Panc1 (cell line): ENCODE measurements at places on chromosomes 11 and 22.
A peak's percentile ranks its signal among the peaks of the same experiment; 100 is the strongest.

DNA sequence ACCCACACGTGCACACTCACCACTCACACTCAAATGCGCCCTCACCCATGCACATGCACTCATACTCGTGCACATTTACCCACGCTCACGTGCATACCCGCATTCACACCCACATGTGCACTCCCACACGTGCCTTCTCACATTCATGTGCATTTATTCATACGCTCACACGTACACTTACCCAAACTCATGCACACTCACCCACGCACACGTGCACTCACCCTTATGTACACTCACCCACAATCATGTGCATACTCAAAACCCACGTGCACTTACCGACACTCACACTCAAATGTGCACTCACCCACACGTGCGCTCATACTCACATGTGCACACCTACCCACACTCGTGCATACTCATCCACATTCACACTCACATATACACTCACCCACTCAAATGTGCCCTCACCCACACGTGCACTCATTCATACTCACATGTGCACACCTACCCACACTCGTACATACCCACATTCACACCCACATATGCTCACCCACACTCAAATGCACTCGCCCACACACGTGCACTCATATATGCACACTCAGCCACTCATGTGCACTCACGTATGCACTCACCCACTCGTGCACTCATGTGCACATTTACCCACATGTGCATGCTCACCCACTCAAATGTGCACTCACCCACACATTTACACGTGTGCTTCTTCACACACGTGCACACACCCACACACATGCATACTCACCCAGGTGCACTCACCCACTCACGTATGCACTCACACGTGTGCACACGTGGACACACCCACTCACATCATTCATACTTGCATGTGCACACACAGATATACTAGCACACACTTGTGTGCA is 84.4 kb downstream of the TRMU start:
- H3K27ac ChIP-seq, result no peak overlapping the region
- no peaks in the 10 kb centered on the region for H3K4me1 ChIP-seq
- H3K4me3 ChIP-seq, result no peak overlapping the region

DNA sequence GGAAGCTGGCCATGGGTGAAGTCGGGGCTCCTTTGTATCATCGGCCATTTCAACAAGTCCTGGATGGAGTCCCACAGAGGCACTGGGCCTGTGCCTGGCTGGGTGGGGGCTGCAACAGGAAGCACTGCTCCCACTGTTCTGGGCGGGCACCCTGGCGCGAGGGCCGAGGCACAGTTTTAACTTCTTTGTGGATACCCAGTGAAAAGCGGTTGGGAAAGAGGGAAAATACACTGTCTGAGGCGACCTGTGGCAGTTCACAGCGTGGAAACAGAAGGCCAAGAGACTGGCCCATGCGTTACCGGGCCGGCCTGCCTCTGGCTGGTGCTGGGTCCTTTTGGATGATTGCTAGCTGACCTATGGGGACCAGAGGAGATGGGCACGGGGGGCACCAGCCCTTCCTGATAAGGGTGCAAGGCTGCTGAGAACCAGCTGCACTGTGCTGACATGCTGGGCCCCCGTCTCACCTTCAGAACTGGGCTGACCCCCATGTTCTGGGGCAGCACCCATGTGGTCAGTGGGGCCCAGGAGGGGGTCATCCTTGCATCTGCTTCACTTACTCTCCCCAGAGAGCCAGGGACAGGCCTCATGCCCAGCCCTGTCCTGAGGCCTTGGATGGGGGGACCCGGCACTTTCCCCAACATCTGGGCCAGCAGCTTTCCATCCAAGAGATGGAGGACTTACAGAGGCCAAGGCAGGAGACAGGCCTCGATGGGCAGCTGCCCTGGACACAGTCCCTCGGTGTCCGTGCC is 4.2 kb downstream of the OVOL1 start:
- DNase-seq, result no peak
- H3K36me3 ChIP-seq, result no peaks in the 10 kb centered on the region
- peaks cover 11% of the 10 kb centered on the region; the same call in 1 of the 2 replicates for H3K4me1 ChIP-seq
- H3K27ac ChIP-seq, result no peak overlapping the region

GRCh38 chr11:9936754-9937153 is 272.9 kb downstream of the SWAP70 start:
- no peak overlapping the region for H3K4me3 ChIP-seq
- no peak for DNase-seq
- H3K27me3 ChIP-seq, result no peaks in the 10 kb centered on the region
- no peaks in the 10 kb centered on the region for H3K36me3 ChIP-seq
- no peak overlapping the region for H3K27ac ChIP-seq

- peaks cover 16% of the 10 kb centered on the region for H3K4me1 ChIP-seq
- no peaks in the 10 kb centered on the region for H3K27me3 ChIP-seq
- H3K36me3 ChIP-seq, result no peaks in the 10 kb centered on the region
- no peak overlapping the region for H3K4me3 ChIP-seq
Measured at GRCh38 chr11:65043881-65044501, 3.0 kb downstream of the SAC3D1 start.

GRCh38 chr11:103661185-103661584 is 375.3 kb upstream of the DDI1 start:
- DNase-seq, result no peak
- no peak overlapping the region for H3K4me3 ChIP-seq
- H3K4me1 ChIP-seq, result no peaks in the 10 kb centered on the region
- no peaks in the 10 kb centered on the region for H3K27me3 ChIP-seq
- no peaks in the 10 kb centered on the region for H3K36me3 ChIP-seq
- no peak overlapping the region for H3K27ac ChIP-seq

GRCh38 chr11:67119585-67120391 is 725 bp downstream of the KDM2A start:
- H3K27me3 ChIP-seq, result no peaks in the 10 kb centered on the region
- H3K36me3 ChIP-seq, result peaks cover 5% of the 10 kb centered on the region; the same call in 1 of the 2 replicates
- peak overlapping the region; percentile 64 for H3K4me3 ChIP-seq
- peak; percentile 12 for DNase-seq

- H3K27ac ChIP-seq, result no peak overlapping the region
- DNase-seq, result no peak
- H3K27me3 ChIP-seq, result no peaks in the 10 kb centered on the region
Measured at GRCh38 chr11:81388326-81388725, 1345.3 kb downstream of the FAM181B start.

- no peak for DNase-seq
- no peaks in the 10 kb centered on the region for H3K4me1 ChIP-seq
- H3K27me3 ChIP-seq, result peaks cover 10% of the 10 kb centered on the region
- H3K27ac ChIP-seq, result no peak overlapping the region
- no peak overlapping the region for H3K4me3 ChIP-seq
Measured at GRCh38 chr11:114196997-114197703, 99.0 kb upstream of the NNMT start.

GRCh38 chr11:93464927-93465540 is 78.2 kb downstream of the SMCO4 start:
- no peak for DNase-seq
- no peaks in the 10 kb centered on the region for H3K4me1 ChIP-seq
- peaks cover 2% of the 10 kb centered on the region; the same call in 1 of the 2 replicates for H3K27me3 ChIP-seq
- no peak overlapping the region for H3K27ac ChIP-seq

- no peak for DNase-seq
- H3K27ac ChIP-seq, result no peak overlapping the region
- H3K27me3 ChIP-seq, result 0 out of 2 replicates have a peak, but pooled peaks cover 3% of the 10 kb centered on the region
Measured at GRCh38 chr11:113091481-113091780, 130.2 kb downstream of the NCAM1 start.

DNA sequence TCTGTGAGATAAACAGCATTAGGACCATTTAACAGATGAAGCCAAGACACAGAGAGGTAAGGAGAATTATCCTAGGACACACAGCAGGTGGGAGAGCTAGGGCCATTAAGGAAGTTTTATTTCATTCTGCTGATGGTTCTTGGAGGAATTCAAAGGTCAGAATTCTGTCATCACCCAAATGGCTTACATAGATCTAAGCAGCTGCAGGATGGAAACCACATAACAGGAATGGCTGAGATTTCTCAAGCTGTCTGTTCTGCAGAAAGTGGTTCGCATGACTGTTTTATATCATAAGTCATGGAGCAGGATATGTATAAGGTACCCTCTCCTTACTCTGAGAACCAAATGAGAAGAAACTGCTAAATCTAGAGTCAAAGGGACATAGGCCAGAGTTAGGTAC is 163.2 kb upstream of the NARS2 start:
- H3K4me3 ChIP-seq, result no peak overlapping the region
- no peaks in the 10 kb centered on the region for H3K36me3 ChIP-seq
- H3K27ac ChIP-seq, result no peak overlapping the region
- peaks cover 2% of the 10 kb centered on the region; the same call in 1 of the 2 replicates for H3K27me3 ChIP-seq
- H3K4me1 ChIP-seq, result no peaks in the 10 kb centered on the region

GRCh38 chr11:225734-226453 is 10.2 kb downstream of the SIRT3 start:
- no peak for DNase-seq
- H3K36me3 ChIP-seq, result no peaks in the 10 kb centered on the region
- H3K27ac ChIP-seq, result no peak overlapping the region
- no peak overlapping the region for H3K4me3 ChIP-seq
- no peaks in the 10 kb centered on the region for H3K27me3 ChIP-seq

- H3K4me3 ChIP-seq, result peak overlapping the region; percentile 5; the same call in 1 of the 2 replicates
- H3K36me3 ChIP-seq, result no peaks in the 10 kb centered on the region; the same call in 1 of the 2 replicates
- H3K4me1 ChIP-seq, result peaks cover 60% of the 10 kb centered on the region
- H3K27me3 ChIP-seq, result no peaks in the 10 kb centered on the region
- no peak for DNase-seq
Measured at GRCh38 chr11:65388731-65389130, 2.3 kb downstream of the FRMD8 start.

DNA sequence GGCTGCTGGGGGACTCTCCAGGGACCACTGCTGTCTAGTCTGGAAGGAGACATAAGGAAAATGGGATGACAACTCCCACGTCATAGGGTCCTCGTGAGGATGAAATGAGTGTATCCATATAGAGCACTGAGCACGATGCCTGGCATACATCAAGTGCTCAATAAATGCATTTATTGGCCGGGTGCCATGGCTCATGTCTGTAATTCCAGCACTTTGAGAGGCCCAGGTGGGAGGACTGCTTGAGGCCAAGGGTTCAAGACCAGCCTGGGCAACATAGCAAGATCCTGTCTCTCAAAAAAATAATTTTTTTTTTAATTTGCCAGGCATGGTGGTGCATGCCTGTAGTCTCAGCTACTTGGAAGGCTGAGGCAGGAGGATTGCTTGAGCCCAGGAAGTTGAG is 12.2 kb upstream of the TPST2 start:
- no peak for DNase-seq
- H3K4me3 ChIP-seq, result no peak overlapping the region
- no peaks in the 10 kb centered on the region for H3K36me3 ChIP-seq

GRCh38 chr11:65662247-65662798 is 393 bp downstream of the RELA start:
- H3K4me1 ChIP-seq, result peaks cover 11% of the 10 kb centered on the region
- no peak for DNase-seq
- peaks cover 18% of the 10 kb centered on the region for H3K36me3 ChIP-seq
- H3K4me3 ChIP-seq, result peak overlapping the region; percentile 100

DNA sequence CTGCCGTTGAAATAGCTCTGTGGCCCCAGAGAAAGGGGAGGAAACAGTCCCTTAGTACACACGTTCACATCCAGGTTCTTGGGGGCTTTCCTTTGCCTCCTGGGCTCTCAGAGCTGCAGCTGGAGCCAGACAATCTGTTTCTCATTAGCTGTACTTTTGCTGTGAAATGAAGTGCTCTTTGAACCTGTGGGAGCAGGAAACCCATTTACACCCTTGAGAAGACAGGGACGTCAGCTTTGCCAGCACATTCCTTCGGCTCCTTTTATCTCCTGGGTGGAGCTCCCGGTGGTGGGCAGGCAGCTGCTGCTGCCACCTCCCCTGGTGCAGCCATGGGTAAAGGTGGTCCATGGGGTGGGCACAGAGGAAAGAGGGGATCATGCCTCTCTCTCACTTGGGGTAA is 80.6 kb upstream of the TIMP3 start:
- H3K27me3 ChIP-seq, result no peaks in the 10 kb centered on the region
- H3K27ac ChIP-seq, result no peak overlapping the region
- DNase-seq, result no peak
- no peak overlapping the region for H3K4me3 ChIP-seq
- H3K36me3 ChIP-seq, result no peaks in the 10 kb centered on the region

- no peaks in the 10 kb centered on the region for H3K4me1 ChIP-seq
- H3K27ac ChIP-seq, result no peak overlapping the region
- no peak overlapping the region for H3K4me3 ChIP-seq
- H3K27me3 ChIP-seq, result peaks cover 5% of the 10 kb centered on the region; the same call in 1 of the 2 replicates
- no peaks in the 10 kb centered on the region for H3K36me3 ChIP-seq
- DNase-seq, result no peak
Measured at GRCh38 chr11:125553357-125553756, 15.9 kb upstream of the EI24 start.

GRCh38 chr22:49241174-49241851 is 586.4 kb downstream of the BRD1 start:
- no peaks in the 10 kb centered on the region for H3K4me1 ChIP-seq
- no peak for DNase-seq
- no peaks in the 10 kb centered on the region; the same call in 1 of the 2 replicates for H3K27me3 ChIP-seq
- H3K27ac ChIP-seq, result no peak overlapping the region
- no peaks in the 10 kb centered on the region for H3K36me3 ChIP-seq
- H3K4me3 ChIP-seq, result no peak overlapping the region

DNA sequence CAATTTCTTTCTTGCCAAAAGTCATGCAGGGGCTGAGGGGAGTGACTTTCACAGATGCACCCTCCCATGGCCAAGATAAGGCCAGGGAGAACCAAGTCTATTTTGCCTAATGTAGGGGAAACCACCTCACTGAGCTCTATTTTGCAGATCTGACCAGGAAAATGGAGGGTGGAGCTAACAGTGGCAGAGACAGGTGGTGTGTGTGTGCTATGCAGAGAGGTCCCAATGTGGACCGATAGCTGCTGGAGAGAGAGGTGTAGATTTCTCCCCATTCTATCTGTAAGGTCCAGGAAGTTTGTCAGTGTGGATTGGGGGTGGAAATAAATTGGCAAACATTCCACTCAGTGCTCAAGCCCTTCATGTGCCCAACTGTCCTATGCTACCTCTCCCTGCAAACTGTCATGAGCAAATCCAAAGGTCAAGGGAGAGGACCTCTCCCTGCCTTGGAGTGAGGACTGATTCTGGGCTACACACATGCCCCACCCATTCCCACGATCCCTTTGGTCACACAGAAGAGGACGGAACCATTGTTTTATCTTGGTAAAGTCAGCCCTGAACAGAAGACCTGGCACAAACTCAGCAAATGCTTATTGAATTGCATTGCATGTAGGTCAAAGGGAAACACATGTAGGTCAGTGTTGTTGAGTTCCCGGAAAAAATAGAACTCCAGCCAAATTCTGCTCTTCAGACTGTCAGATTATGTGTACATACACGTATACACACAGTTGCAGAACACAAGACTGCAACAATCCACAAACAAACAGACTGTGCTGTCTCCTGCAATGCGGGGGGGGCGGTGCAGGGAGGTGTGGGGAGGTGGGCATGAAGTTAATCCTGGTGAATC is 65.9 kb downstream of the C11orf58 start:
- H3K4me3 ChIP-seq, result no peak overlapping the region
- H3K27ac ChIP-seq, result no peak overlapping the region
- no peaks in the 10 kb centered on the region for H3K27me3 ChIP-seq
- no peak for DNase-seq

DNA sequence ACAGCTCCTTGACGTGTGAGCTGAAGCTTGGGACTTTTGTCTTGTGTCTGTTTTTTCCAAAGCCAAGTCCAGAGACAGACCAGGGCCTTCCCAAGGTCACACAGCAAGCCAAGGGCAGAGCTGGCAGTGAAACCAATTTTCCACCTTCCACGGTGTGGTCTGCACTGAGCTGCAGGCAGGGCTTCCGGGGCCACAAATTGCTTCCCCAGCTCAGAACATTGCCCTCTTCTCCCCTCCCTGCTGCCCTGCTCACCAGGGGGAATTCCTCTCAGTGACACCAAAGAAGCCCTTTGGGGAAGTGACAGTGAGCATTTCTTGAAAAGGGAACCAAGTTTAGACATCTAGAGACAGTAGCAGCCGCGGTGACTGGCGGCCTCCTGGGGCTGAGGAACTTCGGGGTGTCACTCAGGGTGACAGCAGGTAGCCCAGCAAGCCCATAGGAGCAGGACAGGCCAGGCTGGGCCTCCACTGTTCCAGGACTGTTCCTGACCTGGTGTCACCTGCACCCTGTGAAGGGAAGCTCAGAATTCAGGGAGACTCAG is 9.2 kb downstream of the FXYD2 start:
- H3K27me3 ChIP-seq, result no peaks in the 10 kb centered on the region
- H3K36me3 ChIP-seq, result no peaks in the 10 kb centered on the region
- peaks cover 20% of the 10 kb centered on the region for H3K4me1 ChIP-seq
